ENCODE measurements at places on chromosomes 1 and 21. TPM values are rescaled to one million over a fixed set of nuclear protein-coding genes. Genes with fewer than 3 reads are reported as not detected.

DNA sequence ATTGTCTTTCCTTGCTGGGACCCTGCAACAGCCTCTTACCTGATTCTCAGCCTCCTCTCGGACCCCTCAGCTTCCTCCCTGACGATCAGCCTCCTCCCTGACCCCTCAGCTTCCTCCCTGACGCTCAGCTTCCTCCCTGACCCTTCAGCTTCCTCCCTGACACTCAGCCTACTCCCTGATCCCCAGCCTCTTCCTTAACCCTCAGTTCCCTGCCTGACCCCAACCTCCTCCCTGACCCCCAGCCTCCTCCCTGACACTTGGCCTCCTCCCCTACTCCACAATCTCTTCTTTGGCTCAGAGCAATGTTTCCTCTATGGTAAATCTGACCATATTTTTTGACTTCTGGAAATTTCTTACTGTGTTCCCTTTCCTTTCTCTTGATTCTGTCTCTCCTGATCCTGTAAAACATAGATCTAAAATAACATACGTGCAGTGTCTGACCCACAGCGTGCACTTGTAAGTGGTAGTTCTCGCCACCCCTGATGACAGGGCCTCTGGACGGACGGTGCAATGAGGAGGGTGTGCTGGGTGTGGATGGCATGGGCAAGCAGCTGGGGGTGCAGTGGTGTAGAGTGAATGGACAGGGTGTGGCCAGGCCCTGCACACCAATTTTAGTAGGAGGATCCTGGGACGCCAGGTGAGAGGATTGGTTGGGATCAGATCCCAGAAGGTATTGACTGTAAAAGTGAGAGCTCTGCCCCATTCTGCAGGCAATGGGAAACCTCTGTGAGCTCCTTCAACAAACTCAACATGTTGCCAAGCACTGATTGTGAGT, 264.1 kb downstream of the FOXD2 start:
- DNase-seq, result no peak

DNA sequence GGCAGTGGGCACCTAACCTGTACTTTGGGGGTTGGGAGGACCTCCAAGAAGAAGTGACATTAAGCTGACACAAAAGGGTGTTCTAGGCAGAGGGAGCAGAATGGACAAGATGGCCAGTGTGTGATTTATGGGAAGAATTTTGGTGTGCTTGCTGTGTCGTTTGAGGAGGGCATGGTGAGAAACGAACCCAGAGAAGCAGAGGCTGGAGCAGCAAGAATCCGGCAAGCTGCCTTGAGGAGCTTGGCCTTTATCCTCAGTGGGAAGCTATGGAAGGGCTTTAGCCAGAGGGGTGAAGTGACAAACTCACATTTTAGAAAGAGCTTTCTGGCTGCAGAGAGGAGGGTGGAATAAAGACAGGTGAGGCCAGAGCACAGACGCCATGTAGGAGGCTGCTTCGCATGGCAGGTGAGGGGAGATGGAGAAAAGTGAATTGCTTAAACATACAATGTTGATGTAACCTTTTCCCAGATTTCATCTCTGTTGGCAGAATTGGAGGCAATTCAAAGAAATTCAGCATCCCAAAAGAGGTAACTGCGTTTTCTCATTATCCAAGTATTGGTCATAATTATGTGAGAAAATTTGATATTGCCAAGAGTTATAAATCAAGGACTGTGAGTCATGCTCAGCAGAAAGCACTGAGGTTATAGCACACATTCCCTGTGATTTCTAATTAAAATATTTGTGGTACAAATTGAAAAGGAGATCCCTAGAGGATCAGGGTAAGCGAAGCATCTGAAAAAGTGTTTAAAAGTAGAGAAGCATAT, 26.5 kb downstream of the TRIM45 start:
- no peak for DNase-seq

DNA sequence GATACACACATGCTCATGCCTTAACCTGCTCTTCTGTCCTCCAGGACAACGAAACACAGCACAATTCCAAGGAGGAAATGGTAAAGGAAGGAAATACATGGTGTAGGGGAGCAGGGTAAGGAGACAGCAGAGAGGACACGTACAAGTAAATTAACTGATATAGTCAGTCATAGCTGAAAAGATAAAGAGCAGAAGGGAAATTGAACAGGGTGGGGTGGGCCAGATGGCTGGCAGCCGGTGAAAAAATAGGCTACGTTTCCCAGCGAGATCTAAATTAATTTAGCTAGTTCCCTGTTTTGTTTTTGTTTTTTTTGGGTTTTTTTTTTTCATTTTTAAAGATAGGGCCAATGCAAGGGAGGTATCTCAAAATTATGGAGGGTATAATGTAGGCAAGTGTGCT, 109.2 kb downstream of the FAM78B start:
- DNase-seq, result no peak

- no peak for DNase-seq
These were observed 14.7 kb upstream of the KIRREL1 start for GRCh38 chr1:157978586-157979403.

- no peak for DNase-seq
These were observed 648.0 kb upstream of the PLXNA2 start for GRCh38 chr1:208892147-208892546.

DNA sequence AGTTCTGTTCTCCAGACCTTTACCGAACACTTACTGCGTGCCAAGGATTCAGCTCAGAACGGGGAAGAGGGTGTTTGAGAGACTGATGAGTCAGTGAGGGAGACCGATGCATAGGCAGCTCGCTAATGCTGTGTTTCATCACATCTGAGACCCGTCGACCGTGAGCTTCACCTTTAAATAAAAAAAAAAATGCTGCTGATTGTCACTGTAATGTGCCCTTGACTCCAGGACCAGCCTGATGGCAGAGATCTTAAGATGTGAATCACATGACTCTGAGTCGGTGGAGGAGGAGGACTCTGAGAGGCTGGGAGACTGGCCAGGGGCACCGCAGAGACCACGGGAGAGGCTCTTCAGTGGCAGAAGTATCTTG, 28.8 kb downstream of the SPSB1 start:
- no peak for DNase-seq

- DNase-seq, result peak; percentile 79
These were observed 31.2 kb downstream of the CDCP2 start for GRCh38 chr1:54121482-54122134.

DNA sequence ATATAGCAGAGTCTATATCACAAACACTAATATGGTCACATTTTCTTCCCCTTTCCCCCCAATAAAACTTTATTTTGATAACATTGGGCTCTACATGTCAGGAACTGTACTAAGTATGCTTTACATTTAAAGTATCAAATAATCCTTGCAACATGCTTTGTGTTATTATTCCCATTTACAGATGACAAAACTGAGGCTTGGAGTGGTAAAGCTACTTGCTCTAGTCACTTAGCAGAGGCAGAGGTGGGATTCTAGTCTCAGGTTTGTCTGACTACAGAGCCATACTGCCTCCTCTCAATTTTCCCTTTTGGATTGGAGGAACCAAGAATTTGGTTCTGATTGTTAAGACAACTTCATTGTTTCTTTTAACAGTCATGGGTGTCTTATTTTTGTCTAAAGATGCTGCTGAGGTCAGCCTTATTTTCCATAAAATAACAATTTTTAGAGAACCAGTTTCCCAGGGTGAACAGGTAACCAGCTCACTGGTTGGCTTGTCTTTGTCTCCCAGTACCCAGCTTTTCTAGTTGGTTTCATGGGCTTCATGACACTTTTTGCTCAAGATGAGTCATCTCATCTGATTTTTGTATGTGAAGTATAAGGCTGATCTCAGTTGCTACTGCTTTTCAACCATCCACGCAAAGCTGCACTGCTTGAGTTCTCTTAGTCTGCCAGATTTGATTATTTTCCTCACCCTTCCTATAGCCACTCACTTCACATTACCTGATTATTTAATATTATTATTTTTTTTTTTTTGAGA, 81.0 kb upstream of the ARID1A start:
- DNase-seq, result no peak

GRCh38 chr1:67629370-67630075, 55.5 kb upstream of the GADD45A start:
- no peak for DNase-seq

DNA sequence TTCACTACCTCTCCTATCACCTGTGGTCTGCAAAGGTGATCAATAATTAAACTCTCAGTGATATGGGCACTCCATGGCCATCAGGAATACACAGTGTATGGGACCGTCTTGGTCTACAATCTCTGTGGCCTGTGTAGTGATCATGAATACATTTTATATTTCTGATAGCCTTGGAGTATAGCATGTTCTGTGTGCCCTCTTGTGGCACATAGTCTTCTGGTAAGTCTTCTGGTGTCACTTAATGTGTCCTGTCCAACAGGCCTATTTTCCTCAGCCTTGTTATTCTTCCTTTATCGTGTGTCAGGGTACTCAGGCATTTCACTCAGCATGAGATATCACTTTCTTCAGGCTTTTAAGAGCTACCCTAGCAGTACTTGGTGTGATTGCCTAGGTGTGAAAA, 393.6 kb downstream of the AGBL4 start:
- DNase-seq, result no peak

DNA sequence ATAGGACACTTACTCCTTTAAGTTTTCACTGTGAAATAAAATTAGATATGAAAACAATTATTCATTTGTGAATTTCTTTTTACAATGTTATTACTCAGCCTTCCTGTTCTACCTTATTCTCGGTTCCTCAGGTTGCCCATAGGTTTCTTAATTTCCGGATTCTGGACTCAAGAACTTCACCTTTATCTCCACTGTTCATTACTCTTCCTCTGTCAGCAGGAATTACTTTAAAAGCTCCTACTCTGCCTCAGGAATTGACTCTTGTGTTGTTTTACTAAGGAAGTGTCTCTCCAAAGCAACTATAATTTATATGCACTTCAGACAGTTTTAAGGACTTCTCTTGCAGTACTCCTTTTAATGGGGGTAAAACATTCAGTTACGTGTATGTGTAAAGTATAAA, 123.8 kb downstream of the OSBPL9 start:
- DNase-seq, result no peak

GRCh38 chr1:59008599-59009347, 224.9 kb upstream of the JUN start:
- no peak for DNase-seq

DNA sequence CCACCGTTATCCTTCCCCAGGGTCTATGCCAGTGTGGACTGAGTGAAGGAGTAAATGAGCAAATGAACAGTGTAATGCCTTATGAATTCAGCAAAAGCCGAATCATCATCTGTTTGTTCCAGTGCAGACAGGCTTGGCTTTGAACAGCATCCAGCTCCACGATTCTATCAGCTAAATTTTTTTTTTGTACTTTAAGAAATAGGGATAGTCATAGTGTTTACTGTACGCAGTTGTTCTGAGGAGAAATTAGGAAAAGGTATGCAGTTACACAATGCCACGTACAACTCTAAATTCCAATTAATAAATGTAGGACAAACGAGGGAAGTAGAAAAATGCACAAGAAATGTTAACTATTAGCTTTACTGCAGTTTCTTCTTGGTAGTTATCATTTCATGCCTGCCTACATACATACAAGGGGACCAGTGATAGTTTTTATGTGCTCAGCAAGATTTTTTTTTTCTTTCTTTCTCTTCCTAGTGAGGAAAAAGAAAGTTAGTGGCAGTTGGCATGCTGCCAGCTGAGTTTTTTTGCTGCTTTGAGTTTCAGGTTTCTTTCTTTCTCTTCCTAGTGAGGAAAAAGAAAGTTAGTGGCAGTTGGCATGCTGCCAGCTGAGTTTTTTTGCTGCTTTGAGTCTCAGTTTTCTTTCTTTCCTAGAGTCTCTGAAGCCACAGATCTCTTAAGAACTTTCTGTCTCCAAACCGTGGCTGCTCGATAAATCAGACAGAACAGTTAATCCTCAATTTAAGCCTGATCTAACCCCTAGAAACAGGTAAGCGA, at the start of gene IFI44L:
IFI44L (plus strand) TSS at position 646 of the 777 bp plus-strand sequence. CDS start 7,468 bp downstream, outside the sequence.
- DNase-seq, result peak; percentile 65

DNA sequence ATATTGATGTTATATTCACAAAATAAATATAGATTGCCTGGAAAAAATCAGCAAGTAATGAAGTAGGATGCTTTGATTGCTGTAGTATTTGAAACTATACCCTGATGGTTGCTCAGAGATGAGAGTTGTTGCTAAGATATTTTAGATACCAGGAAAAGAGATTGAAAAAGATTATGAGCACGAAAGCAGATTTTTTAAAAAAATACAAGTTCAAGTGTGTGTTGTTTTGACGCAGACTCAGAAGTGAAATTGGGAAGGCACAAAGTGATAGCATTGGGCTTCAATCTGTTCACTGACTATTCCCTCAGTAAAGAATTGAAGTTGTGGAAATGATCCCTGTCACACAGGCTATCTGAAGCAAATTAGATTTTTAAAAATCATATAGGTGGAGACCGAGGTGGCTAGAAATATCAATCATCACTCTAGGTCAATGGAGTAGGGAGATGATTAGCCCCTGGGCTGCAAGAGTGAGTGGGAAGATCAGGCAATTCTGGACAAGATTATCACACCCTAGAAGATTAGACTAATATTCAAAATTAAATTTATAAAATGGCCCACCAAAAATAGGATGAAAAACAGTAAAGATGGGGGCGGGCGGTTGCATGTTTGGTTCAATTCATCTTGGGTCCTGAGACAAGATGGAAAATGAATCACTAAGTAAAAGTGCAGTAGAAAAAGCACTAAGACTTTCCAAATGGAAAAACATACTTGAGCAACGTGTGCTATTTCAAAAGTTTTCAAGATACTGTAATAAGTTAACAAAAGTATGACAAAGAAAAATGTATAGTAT, 41.5 kb upstream of the LRRC8D start:
- DNase-seq, result no peak

DNA sequence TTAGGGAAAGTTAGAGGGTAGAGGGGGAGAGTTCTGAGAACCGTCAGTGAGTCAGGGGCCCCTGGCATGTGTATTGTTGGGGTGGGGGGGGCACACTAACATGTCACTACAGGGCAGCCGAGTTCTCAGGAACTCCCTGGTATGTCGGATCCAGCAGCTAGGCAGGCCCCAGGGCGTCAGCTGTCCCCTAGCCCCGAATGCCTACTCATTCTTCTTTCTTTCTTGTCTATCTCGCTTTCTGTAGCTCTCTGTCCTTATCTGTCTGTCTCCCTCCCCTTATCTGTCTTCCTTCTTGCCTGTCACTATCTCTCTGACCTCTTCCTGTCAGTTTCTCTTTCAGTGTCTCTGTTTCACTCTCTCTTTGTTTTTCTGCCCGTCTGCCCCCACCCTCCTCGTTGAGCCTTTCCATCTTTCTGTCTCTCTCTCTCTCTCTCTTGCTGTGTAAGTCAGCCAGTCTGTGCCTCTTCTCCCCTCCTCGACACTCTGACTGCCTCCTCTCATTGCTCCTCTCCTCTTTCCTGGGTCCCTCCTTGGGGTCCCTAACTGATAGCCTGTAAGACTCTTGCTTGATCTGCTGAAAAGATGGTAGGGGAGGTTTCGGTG, 2.4 kb downstream of the NTRK1 start:
- no peak for DNase-seq

- no peak for DNase-seq
These were observed 16.6 kb upstream of the AJAP1 start for GRCh38 chr1:4637616-4638344.

GRCh38 chr21:31837618-31838390, 35.0 kb upstream of the HUNK start:
- no peak for DNase-seq

INKA2 gene
- 4.3 TPM for total RNA-seq

PDPN gene
- total RNA-seq, result not detected

DNAJC28 gene
- total RNA-seq, result 0.55 TPM

RNF11 gene
- total RNA-seq, result 28.0 TPM

CHD5 gene
- total RNA-seq, result 0.16 TPM

LCE3D gene
- total RNA-seq, result not detected

KCNJ9 gene
- total RNA-seq, result not detected

AKR7A3 gene
- 0.46 TPM for total RNA-seq

All from activated T-cell treated with anti-CD3 and anti-CD28 coated beads, Interleukin-2, amount 50 U/mL, for 72 hours (primary cell).